ENCODE measurements at places on chromosomes 6 and 20.

GRCh38 chr6:96257751-96258150, 242.0 kb downstream of the FUT9 start:
- DNase-seq, result no peak

DNA sequence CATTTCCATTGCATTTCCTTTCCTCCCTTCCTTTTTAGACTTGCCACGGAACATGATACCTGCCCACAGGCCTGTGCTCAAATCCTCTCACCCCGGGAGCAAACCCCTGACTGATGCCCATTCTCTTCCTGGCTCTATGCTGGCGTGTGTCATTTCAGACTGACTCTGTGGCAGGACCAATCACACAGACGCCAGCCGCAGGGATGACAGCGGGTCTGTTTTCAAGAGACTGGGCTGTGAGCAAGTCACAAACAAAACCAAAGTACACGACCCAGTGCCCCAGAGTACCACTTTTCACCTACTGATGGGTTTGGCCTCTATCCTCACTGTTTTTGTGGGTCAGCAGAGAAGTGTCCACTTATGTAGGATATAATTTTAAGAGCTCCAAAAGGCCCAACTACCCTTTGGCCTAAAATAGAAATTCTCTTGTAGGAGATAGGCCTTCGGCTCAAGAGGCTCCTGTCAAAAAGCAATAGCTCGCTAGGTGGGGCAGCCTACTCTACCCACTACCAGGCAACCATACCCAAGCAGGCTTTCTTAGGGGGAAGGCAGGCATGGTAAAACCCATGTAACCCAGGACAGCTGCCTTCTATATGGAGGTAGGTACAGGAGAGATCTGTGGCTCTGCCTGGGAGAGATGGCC, 215.7 kb downstream of the CDC5L start:
- DNase-seq, result no peak

DNA sequence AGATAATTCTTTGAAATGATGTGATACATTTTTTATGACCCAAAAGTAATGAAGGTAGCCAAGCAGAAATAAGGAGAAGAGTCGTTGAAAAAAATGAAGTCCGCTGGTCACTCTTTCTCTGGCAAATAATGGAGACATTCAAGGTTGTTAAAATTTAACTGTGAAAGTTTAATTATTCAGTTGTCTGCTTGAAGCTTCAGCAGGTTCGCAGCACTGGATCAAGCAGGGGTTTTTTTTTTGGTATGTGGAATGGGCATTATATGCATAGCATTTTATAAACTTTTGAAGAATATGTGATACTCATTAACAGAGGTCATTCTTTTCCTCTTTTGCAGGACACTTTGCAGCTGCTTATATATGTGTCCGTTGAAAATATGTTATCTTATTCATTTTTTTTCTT, 21.6 kb upstream of the FUT9 start:
- no peak for DNase-seq

- no peak for DNase-seq
These were observed 2.2 kb upstream of the PRDM13 start for GRCh38 chr6:99604166-99605073.

- DNase-seq, result no peak
These were observed 72.3 kb downstream of the GRM4 start for GRCh38 chr6:34073540-34073939.

All from NCI-H1930 (cell line).